ENCODE measurements at places on chromosomes 7 and 10.

DNA sequence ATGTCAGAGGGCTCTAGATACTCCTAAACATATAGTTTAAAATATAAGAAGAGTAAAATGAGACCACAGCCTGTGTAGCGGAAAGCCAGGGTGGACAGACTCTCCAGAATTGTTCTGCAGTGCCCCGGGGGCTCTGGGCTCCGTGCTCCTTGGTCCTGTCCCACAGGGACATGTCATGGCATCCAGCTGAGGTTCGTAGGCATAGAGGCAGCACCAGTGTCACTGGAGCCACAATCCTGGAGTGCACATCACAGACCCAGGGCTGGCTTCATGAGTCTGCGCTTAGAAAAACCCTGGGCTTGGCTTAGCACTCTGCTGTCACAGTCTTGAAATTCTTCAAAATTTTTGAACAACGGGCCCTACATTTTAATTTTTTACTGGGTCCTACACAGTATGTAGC lies 280.4 kb upstream of the ZNF32 start:
- no peak for DNase-seq

- DNase-seq = no peak
Observed at GRCh38 chr10:71973777-71974488, 9.7 kb downstream of the CHST3 start.

- no peak for DNase-seq
Observed at GRCh38 chr10:5095687-5096086, 1.5 kb downstream of the AKR1C3 start.

DNA sequence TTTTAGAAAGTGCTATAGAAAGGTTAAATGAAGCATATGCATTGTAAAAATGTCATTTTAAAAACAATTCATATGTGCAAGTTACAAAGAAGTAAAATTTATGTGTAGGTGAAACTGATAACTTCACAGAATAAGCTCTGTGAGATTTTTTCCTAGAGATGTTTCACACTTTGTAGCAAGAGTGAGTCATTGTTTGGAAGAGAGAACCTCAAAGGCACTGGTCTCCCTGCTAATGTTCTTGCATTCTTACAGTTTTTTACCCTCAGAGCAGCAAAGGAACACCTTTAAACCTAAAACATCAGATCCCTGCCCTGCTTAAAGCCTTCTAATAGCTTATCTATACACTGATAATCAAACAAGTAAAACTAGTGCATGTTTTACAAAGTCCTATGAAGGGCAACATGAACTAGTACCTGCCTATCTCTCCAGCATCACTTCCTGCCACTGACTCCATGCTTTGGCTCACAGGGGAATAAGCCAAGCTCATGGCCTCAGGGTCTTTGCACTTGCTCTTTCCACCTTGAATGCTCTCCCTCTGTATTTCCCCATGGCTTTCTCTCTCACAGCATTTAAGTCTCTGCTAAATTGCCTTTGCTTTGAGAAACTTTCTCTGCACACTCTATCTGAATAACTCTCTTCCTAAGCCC lies 997.0 kb downstream of the GATA3 start:
- DNase-seq = no peak

DNA sequence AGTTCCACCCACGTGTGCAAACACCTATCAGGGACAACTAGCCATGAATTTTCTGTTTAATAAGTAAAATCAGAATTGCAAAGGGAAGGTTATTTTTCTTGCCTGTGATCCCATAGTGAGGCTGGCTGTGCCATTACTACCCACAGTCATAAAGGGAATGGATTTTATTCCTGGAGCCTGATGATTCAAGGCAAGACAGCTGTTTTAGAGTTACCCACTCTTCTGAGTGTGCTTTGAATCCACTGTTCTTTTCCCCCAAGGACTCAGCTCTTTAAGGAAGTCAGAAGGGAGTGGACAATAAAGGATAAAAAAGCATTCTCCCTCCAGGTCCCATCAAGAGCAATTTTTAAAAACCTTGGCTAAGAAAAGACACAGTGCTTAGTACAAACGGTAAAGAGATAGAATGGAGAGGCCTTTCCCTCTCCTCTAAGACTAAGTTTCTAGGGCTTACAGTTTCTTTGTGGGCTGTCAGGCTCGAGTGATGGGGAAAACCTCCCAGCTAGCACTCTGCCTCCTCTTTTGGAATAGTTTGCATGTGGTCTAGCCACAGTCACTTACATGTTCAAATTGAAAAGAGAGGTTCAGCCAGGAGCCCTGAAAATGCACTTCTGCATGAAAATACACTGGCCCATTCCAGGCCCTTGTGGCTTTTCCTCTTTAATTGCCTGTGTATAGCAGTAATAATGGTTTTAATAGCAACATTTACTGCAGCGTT lies 5.1 kb upstream of the LRRC4 start:
- no peak for DNase-seq

GRCh38 chr10:80323311-80323710 lies 33.2 kb downstream of the DYDC1 start:
- no peak for DNase-seq

DNA sequence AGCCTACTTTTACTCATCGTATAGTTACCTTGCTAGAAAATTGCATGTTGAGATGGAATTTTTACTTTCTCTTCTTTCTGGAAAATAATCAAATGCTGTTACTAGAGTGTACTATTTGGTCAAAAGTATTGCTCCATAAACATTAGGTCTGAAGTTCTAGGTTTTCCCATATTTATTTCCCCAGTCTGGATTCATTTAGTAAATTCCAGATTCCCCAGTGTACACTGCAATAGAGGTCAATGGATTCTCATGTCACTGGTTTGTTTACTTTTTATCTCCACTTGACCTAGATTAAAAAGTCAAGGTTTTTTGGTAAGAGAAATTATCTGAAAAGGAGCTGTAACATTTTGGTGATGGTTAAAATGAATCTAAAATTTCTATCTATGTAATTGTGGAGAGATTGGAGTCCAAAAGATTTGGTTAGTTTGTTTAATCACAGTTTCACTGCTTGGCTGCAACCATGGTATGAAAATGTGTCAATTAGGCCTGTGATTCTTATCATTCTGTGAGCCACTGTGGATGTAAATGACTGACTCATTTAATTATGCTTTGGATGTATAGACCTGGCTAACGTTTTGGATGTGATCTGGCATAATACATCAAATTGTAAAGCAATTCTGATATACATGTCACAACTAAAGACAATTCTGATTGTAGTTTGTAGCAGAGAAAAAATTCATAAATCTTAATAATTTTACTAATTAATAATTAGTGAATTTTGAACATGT lies 32.7 kb upstream of the STEAP4 start:
- DNase-seq = no peak
